ENCODE measurements at places on chromosomes 3 and 15. TPM values are rescaled to one million over a fixed set of nuclear protein-coding genes. Genes with fewer than 3 reads are reported as not detected.
A peak's percentile ranks its signal among the peaks of the same experiment; 100 is the strongest.

Gene PARP9
- 70.4 TPM for total RNA-seq

DNA sequence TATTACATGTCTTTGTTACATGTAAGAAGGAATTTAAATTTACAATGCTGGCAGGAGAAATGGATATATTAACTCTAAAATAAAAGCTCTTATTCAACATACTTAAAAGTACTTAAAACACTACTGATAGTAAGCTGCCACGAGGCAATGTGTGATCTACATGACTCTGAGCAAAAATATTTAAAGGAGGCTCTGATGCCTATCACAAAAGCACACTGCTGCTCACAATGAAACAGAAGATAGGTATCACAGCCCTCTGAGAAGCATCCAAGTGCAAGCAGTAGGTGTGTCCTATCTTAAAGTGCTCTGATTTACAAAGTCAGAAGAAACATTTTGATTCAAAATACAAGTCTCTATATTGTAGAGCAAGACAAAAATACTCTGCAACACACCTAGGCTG, 371.2 kb upstream of the WNT5A start:
- no peaks in the 10 kb centered on the region for H3K36me3 ChIP-seq
- H3K4me3 ChIP-seq, result no peak overlapping the region
- no peak for DNase-seq
- no peak overlapping the region for H3K27ac ChIP-seq
- no peaks in the 10 kb centered on the region for H3K4me1 ChIP-seq

GRCh38 chr3:156542101-156543042, 12.5 kb downstream of the SSR3 start:
- no peak for DNase-seq
- H3K27ac ChIP-seq, result peak overlapping the region; percentile 24
- no peaks in the 10 kb centered on the region for H3K27me3 ChIP-seq
- H3K36me3 ChIP-seq, result peaks cover 90% of the 10 kb centered on the region
- no peak overlapping the region for H3K4me3 ChIP-seq

Gene SERPINI2
- total RNA-seq, result 0.93 TPM

- no peak overlapping the region for H3K27ac ChIP-seq
- DNase-seq, result peak; percentile 67
- peaks cover 16% of the 10 kb centered on the region for H3K27me3 ChIP-seq
- H3K4me3 ChIP-seq, result no peak overlapping the region
Observed at GRCh38 chr3:13477943-13478342, 2.2 kb upstream of the HDAC11 start.

GRCh38 chr3:191768421-191768820, 307.5 kb downstream of the PYDC2 start:
- no peaks in the 10 kb centered on the region for H3K36me3 ChIP-seq
- H3K27ac ChIP-seq, result no peak overlapping the region
- H3K4me1 ChIP-seq, result no peaks in the 10 kb centered on the region
- H3K4me3 ChIP-seq, result no peak overlapping the region
- H3K27me3 ChIP-seq, result no peaks in the 10 kb centered on the region
- no peak for DNase-seq

GRCh38 chr3:54963641-54964040, 35.8 kb upstream of the LRTM1 start:
- peaks cover 29% of the 10 kb centered on the region for H3K4me1 ChIP-seq
- H3K4me3 ChIP-seq, result no peak overlapping the region
- no peaks in the 10 kb centered on the region for H3K27me3 ChIP-seq
- no peaks in the 10 kb centered on the region for H3K36me3 ChIP-seq
- no peak for DNase-seq
- H3K27ac ChIP-seq, result no peak overlapping the region

Gene TRIM42
- not detected for total RNA-seq

Gene SLC24A5
- total RNA-seq, result not detected

DNA sequence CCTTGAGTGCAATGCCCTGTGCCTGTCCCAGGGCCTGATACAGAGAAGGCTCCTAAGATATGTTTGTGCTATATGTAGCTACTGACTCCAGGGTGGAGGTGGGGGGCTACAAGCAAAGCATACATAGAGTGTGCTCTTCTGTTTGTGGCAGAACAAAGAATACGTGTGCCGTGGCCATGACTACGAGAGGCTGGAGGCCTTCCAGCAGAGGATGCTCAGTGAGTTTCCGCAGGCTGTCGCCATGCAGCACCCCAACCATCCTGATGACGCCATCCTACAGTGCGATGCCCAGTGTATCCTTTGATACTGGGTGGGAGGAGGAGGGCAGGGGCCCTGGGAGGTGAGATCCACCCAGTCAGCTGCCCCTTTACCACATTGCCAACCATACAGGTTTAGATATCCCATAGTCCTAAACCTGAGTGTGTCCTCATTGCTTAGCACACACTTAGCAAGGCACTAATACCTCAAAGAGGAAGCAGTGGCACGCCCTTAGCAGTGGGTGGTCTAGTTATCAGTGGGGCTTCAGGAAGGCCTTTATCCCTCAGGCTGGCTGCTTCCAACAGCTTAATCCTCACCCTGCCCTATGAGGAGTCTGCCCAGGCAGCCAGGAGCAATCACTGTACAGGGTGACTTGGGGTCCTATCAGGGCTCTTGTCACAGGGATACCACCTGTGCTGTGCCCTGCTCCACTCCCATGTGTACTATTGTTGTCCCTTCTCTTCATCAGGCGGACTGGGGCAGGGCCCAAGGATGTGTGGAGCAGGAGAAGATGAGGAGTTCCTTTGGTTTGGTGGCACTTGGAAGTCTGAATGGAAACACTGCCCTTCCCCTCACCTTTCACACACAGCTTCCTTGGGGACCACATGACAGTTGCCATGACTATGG, 30.1 kb upstream of the MANF start:
- no peak for DNase-seq
- H3K4me1 ChIP-seq, result no peaks in the 10 kb centered on the region
- H3K27ac ChIP-seq, result no peak overlapping the region
- H3K4me3 ChIP-seq, result no peak overlapping the region
- H3K27me3 ChIP-seq, result no peaks in the 10 kb centered on the region
